Astrocyte (in vitro differentiated cells and primary cell): ENCODE measurements at places on chromosomes 12 and 14.

- DNase-seq, result no peak
These were observed 22.0 kb upstream of the SRRM4 start for GRCh38 chr12:118959348-118959747.

DNA sequence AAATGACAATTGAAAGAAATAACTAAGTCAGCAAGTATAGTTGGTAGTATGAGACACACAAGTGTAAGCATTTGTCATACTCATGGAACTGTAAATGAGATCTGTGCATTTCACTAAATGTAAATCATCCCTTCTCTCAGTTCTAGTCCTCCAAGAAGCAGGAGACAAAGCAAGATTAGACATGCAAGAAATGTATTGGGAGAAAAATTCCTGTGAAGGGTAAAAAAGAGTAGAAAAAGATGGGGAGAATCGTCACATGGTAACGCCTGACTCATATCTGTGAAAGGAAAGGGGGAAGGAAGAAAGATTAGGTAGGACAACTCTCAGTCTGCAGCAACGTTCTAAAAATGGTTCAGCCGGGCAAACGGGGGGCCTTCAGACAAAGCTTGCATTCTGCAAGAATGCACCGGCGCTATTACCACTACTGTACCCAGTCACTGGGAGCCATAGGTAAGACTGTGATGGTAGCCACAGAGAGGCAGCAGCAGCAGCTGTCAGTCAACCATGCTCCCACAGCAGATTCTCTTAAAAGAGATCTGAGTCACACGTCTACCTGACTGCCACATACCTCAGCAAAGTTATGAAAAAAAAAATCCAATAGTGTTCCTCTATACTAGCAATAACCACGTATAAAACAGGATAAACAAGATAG is 18.0 kb upstream of the RFX4 start:
- no peak for DNase-seq

DNA sequence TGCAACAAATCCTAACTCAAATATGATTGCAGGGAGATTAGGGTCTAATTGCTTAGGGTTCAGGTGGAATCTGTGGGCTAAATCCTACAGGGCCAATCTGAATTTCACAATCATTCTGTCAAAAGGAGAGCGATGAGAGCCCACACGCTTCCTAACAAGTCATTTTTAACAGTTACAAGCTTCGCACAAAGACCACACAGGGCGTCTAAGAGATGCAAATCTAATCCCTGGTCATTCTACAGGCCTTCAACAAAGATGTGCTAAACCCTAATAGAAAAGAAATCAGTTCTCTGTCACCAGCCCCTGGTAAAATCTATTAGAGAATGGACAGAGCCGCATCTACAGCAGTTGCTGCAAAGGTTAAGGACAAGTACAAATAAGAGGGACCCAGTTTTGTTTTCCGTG is 15.3 kb downstream of the NKX2-1 start:
- no peak for DNase-seq

GRCh38 chr14:103442288-103442687 is 57.1 kb downstream of the MARK3 start:
- no peak for DNase-seq
